IMR-90 (cell line): ENCODE measurements at places on chromosomes 5 and 9.
A peak's percentile ranks its signal among the peaks of the same experiment; 100 is the strongest.

GRCh38 chr9:117178596-117179375, 236.1 kb downstream of the ASTN2 start:
- H3K27ac ChIP-seq, result no peak overlapping the region
- H3K36me3 ChIP-seq, result no peaks in the 10 kb centered on the region
- no peaks in the 10 kb centered on the region for H3K27me3 ChIP-seq

- no peaks in the 10 kb centered on the region for H3K27me3 ChIP-seq
- H3K4me1 ChIP-seq, result no peaks in the 10 kb centered on the region
- H3K36me3 ChIP-seq, result no peaks in the 10 kb centered on the region
- no peak overlapping the region for H3K4me3 ChIP-seq
Measured at GRCh38 chr9:112097712-112098688, 77.1 kb downstream of the SUSD1 start.

- H3K27ac ChIP-seq, result no peak overlapping the region
- H3K4me1 ChIP-seq, result peaks cover 5% of the 10 kb centered on the region; the same call in 1 of the 2 replicates
- no peak overlapping the region for H3K4me3 ChIP-seq
- H3K36me3 ChIP-seq, result no peaks in the 10 kb centered on the region
Measured at GRCh38 chr9:116574027-116574679, 113.0 kb upstream of the TRIM32 start.

GRCh38 chr5:60014331-60014730, 120.8 kb upstream of the PDE4D start:
- no peak overlapping the region for H3K4me3 ChIP-seq
- H3K4me1 ChIP-seq, result no peaks in the 10 kb centered on the region
- no peak overlapping the region for H3K27ac ChIP-seq
- no peak for DNase-seq
- no peaks in the 10 kb centered on the region for H3K36me3 ChIP-seq

DNA sequence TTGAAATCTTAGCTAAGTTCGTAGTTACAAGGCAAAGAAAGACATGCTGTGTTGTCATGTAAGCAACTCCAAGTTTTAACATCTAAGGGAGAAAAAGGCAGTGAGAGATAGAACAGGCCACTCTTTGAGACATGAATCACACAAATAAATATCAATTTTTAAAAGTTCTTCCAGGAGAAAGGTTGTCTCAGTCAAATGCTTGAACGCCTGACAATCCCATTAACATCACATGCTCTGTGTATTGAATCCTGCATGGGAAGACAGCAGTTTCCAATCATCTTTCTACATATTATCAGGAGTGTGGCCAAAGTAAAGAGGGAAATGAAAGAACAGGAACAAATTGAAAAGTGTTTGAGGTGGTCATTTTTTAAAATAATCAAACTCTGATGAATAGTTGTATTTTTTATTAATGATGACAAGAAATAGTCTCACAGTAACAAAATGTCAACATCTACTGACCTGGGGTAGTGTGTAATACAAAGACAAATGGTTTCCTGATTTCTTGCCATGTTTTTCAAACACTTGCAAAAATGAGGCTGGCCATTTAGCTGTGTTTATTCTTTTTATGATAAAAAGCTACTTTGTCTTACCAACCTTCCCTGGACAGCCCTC, 6.4 kb upstream of the C6 start:
- DNase-seq, result no peak
- H3K27me3 ChIP-seq, result no peaks in the 10 kb centered on the region
- H3K4me3 ChIP-seq, result no peak overlapping the region
- no peak overlapping the region for H3K27ac ChIP-seq

GRCh38 chr5:147821766-147822165, 9.7 kb downstream of the SPINK1 start:
- H3K36me3 ChIP-seq, result no peaks in the 10 kb centered on the region
- no peak overlapping the region for H3K4me3 ChIP-seq
- H3K27me3 ChIP-seq, result no peaks in the 10 kb centered on the region
- no peak overlapping the region for H3K27ac ChIP-seq

GRCh38 chr9:85743275-85744128, 1.7 kb upstream of the AGTPBP1 start:
- peak; percentile 86 for DNase-seq
- H3K36me3 ChIP-seq, result no peaks in the 10 kb centered on the region
- no peak overlapping the region for H3K4me3 ChIP-seq
- H3K27ac ChIP-seq, result no peak overlapping the region
- peaks cover 17% of the 10 kb centered on the region for H3K27me3 ChIP-seq

GRCh38 chr5:180336234-180337020, 16.7 kb downstream of the GFPT2 start:
- H3K27me3 ChIP-seq, result no peaks in the 10 kb centered on the region
- peaks cover 7% of the 10 kb centered on the region for H3K4me1 ChIP-seq

GRCh38 chr5:73424556-73424977, 24.0 kb downstream of the FOXD1 start:
- H3K4me3 ChIP-seq, result no peak overlapping the region
- H3K36me3 ChIP-seq, result no peaks in the 10 kb centered on the region
- 0 out of 2 replicates have a peak, but pooled peaks cover 6% of the 10 kb centered on the region for H3K4me1 ChIP-seq
- DNase-seq, result no peak

DNA sequence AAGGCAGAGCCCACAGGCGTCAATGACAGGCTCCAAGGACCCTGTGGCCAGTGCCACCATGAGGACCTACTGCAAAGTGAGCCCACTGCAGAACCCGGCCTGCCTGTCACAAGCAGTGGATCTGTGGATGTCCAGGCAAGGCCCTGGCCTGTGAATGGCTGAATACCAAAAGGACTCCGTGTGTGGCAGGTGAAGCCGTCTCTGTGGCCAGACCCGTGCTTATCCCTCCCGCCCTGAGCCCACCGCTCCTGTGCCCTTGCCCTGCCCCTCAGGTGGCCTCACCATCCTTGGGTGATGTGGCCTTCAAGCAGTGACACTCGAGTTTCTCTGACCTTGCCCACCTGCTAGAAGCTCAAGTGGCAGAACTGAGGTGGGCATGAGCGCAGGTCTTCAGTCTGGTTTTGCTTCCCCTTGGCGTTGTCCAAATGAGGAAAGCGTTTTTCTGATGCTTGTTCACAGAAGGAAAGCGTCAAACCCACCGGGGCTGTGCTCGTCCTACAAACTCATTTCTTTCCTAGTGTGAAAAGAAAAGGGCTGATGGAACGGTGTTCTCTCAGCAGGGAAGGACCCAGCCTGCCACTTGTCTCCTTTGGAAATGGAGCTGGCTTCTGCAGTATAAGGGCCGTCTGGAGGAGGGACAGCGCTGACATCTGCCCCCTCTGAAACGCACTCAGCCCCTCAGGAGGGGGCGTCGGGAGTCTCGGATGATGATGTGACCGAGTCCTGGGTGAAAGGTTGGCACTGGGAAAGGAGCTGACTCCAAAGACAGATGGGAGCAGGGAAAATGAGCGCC, 377.7 kb upstream of the IRX4 start:
- DNase-seq, result no peak
- no peak overlapping the region for H3K4me3 ChIP-seq
- no peaks in the 10 kb centered on the region for H3K36me3 ChIP-seq
- no peak overlapping the region for H3K27ac ChIP-seq
- no peaks in the 10 kb centered on the region for H3K4me1 ChIP-seq

GRCh38 chr5:124263680-124264491, 482.6 kb downstream of the ZNF608 start:
- no peak overlapping the region for H3K4me3 ChIP-seq
- peaks cover 6% of the 10 kb centered on the region; the same call in 1 of the 2 replicates for H3K27me3 ChIP-seq
- no peak overlapping the region for H3K27ac ChIP-seq
- H3K4me1 ChIP-seq, result peaks cover 2% of the 10 kb centered on the region; the same call in 1 of the 2 replicates

- H3K36me3 ChIP-seq, result peaks cover 75% of the 10 kb centered on the region
- H3K27ac ChIP-seq, result no peak overlapping the region
- H3K4me3 ChIP-seq, result no peak overlapping the region
Measured at GRCh38 chr9:127446713-127447415, 4.3 kb downstream of the RPL12 start.
